ENCODE measurements at places on chromosomes 2 and 18.

- DNase-seq = no peak
Measured at GRCh38 chr2:130947967-130948366, 111.3 kb downstream of the ARHGEF4 start.

- DNase-seq = no peak
Measured at GRCh38 chr2:11437602-11438001, 28.4 kb downstream of the E2F6 start.

DNA sequence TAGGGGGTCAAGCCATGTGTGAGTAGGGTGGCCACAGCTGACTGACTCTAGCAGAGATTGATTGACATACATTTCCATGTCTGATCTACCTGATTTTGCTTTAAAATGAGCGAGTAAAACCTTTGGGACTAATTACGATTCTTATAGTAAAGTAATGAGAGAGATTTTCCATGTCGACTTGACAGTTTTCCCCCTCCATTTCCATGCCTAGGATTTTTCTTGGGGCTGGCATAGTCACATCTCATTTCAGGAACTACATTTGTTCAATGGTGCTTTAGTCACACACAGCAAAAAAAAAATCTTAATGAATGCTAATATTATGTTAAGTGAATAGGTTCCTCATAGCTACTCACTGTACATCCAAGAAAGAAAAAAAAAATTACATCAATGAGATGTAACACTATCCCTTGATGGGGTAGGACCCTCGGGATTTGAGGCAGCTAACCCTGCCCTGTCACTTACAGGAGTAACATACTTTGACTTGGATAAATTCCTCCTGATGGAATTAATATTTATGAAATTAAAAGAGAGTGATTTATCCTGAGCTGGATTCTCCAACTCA is 690.9 kb downstream of the TDRD15 start:
- no peak for DNase-seq

- no peak for DNase-seq
Measured at GRCh38 chr2:168968342-168968741, 62.8 kb downstream of the ABCB11 start.

GRCh38 chr2:109330056-109330455 is 201.1 kb downstream of the SH3RF3 start:
- no peak for DNase-seq

DNA sequence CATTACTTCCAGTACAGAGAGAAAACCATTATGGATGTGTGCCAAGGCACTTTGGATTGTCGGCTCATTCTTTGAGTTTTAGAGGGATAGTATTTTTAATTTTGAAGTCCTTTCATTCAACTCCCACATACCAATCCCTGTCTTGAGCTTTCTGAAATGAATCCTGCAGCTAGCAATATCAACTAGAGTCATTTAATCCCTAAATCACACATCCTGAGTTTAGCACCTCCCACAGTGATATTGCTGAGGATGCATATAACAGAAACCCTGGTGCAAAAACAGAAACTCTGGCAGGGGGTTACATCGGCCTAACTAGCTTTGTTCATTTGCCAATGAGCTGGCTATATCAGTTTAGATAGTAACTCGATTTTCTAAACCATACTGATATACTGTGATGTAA is 427.3 kb downstream of the LRP1B start:
- no peak for DNase-seq

DNA sequence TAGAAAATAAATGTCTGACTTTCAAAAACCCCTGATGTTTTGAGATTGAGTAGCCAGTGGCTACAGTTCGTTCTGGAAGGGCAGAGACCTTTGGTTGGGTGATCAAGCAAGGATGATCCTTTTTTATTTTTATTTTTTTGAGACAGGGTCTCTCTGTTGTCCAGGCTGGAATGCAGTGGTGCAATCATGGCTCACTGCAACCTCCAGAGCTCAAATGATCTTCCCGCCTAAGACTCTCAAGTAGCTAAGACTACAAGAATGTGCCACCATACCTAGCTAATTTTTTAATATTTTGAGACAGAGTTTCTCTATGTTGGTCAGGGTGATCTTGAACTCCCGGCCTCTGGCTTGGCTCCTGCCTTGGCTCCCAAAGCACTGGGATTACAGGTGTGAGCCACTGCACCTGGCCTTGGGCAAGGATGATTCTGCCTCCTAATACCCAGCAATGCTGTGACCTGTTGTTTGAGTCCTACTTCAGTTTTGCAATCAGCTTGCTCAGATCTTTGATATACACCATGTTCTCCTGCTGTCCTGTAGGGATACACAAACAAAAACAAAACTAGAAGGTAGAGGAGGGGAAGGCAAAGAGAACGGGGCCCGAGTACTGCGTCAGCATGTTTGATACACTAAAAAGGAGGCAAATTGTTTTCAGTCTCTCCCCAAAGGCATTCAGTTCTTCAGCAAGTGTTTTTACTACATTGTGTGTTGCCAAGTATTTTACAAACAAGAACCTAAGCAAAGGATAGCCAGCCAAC is 59.2 kb upstream of the LYPD6B start:
- no peak for DNase-seq

DNA sequence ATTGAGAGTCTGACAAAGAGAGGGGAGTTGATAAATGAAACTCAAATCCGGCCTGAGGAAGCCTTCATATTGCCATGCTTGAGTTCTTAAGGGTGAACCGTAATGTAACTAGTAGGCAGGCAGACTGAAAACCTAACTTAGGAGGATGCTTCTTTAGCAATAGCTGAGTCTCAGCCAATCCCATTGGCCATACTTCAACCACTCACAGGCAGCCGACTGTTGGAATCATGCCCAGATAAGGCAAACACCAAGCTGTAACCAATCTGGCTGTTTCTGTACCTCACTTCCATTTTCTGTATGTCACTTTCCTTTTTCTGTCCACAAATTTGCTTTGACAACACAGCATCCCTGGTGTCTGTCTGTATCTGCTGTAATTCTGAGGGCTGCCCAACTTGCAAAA is 39.5 kb downstream of the TPRKB start:
- no peak for DNase-seq

- DNase-seq = no peak
Measured at GRCh38 chr2:76692908-76693307, 829.3 kb downstream of the LRRTM4 start.

DNA sequence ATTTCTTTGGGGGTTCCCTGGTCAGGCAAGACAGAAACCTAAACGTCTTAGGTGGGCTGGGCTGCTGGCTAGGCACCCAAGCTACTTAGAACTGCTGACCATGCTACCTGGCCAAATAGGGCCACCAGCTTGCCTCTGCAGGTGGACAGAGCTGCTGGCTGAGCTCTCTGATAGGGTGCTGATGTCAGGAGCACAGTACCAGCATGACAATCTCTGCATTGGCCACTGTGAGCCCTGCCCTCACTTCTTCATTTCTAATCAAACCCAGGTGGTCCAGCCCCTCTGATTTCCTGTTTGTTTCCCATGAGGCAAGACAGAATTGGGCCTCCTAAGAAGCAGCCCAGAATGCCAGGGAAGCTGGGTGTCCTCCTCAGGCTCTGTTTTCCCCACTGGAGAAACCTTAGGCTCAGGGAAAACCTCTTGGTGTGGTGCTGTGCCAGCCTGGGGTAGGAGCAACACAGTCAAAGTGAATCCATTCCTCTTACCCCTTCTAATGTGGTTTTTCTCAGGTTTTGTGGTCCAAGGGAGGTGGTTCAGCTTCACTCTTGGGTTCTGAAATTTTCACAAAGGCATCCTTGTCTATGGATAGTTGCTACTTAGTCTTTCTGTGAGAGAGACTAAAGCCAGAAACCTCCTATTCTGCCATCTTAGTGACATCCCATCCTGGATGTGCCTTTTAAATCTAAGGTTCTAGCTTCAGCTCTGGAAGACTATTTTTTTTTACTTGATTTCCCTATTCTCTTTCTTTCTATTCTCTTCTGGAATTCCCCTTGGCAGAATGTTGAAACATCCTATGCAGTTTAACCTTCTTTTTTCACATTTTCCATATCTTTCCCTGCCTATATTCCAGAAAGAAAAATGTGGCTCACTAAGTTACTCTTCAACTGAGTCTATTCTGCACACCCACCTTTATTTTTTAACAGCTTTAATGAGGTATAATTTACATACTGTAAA is 15.2 kb downstream of the SP100 start:
- DNase-seq = no peak

DNA sequence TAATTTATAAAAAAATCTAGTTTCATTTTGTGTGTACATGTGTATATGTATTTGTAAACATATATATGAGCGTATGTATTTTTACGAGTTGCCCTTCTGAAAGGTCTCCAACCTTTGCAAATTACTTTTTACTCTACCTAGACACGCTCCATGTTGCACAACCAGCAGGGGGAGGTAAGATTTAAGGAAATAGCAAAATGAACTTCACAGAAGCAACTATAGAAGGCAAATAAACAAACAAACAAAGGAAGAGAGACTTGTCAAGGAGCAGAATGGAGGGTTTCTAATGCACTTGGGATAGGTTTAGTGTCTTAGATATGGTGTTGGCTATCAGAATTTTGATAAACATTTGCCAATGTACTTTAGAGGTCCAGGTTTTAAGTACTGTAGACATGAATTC is 820.5 kb upstream of the POU3F3 start:
- no peak for DNase-seq

DNA sequence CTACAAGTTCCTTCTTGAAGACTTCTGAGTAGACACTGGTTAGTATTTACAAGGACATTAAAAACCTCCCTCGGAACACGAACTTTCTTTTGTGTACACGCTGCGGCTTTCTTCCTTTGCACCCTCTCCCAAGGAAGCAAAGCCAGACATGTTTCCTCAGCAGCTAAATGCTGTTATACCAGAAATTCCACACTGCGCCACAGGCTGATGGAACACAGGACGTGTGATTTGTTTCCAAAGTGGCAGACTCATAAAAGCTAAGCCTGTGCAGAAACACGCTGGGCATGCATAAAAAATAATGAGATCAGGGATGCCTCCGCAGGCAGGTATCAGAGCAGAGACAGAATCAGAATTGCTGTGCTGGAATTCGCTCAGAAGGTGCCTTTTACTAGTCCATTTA is 73.0 kb upstream of the RGPD5 start:
- DNase-seq = peak; percentile 77

DNA sequence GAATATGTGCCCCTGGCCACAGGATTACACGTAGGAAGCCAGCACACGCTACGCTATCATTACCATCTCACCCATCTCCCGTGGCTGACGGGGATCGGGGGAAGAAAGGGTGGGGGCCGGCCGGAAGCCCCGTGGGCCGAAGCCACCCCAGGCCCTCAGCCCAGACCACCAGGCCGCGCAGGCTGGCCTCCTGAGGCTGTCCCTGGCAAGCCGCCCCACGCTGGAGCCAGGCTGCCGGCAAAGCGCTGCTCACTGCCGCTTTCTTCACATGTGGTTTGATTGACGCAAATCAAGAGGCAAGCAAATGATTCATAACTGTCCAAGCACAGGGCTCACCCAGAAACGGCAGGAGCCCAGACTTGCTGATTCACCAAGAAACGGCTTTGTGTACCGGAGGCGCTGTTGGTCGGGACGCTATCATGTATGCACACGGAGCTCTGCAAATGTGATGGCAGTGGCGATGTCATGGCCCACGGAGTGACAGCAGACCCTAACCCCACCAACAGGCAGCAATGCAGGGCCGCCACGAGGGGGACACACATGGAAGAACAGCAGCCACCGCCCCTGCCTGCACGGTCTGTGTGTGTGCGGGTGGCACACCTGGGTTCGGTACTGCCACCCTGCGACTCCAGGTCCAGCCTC is 125.7 kb downstream of the HDAC4 start:
- peak; percentile 81 for DNase-seq

DNA sequence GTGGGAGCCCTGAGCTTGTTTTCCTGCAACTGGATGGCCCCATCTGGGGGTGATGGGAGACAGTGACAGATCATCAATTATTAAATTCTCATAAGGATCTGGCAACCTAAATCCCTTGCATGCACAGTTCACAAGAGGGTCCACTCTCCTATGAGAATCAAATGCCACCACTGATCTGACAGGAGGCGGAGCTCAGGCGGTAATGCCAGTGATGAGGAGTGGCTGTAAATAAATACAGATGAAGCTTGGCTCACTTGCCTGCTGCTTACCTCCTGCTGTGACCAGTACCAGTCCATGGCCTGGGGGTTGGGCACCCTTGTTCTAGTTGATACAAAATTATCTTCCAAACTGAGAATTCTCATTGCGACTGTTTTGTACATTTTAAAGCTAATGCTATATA is 258.6 kb downstream of the CTNNA2 start:
- no peak for DNase-seq

DNA sequence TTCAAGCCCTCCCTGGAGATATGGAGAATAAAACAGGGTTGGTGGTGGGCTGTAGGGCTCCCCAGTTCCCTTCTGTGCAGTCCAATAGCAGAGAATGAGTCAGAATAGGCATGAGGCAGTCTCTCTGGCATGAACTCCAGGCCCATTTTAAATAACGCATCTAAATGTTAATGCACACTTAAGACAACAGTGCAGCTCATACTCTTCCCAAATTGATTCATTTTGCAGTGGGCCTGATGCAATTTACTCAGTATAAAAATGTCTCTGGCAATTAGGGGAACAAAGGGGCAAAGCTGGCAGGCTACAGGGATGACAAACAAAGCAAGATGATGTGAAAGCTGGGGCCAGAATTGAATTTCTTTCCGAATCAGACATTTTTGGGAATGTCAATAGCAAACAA is 402.8 kb downstream of the CLIP4 start:
- no peak for DNase-seq

DNA sequence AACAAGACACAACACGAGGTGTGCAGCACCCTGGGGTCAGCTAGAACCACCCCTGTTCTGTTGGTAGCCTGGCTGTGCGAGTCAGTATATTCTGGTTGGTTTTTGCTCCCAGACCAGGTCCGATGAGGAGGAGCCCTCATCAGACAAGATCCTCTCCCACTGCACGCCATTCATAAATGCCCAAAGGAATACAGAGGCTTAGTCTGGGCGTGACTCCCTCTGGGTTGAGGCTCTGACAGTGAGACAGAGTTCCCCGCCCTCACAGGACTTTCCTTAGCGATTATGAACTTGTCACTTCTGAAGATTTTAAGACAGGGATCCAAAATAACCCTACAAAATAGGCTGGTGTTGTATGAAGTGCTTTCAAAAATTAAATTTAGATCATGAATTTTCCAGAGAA is 85.5 kb upstream of the MC2R start:
- no peak for DNase-seq
